Activated CD4-positive, alpha-beta T cell treated with anti-CD3 and anti-CD28 coated beads, Interleukin-2, amount 10 ng/mL, durations not matched to agents 24 days and 14 days (primary cell): ENCODE measurements at places on chromosomes 6 and 20.

DNA sequence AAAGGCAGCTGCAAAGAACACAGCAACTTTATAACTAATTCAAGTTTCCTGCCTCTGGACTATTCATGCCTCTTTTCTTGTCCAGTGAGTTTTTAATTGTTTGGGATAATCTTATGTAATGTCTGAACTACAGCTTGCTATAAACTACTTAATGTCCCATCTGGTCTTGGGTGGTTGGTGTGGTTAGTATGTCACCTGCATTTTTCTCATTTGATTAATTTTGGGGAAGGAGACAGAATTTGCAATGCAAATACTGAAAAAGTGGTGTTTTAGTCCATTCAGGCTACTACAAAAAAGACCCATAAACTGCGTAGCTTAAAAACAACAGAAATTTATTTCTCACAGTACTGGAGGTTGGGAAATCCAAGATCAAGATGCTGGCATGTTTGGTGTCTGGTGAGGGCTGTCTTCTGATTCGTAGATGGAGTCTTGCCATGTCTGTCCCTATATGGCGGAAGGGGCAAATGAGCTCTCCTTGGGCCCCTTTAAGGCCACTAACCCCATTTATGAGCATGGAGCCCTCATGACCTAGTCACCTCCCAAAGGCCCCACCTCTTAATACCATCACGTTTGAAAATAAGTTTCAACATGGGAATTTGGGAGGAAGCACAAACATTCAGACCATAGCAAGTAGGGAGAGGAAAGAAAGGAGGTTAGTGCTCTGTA is 22.4 kb downstream of the RNF8 start:
- no peaks in the 10 kb centered on the region for H3K27me3 ChIP-seq
- DNase-seq = no peak
- H3K36me3 ChIP-seq = peaks cover 34% of the 10 kb centered on the region
- no peak overlapping the region for H3K27ac ChIP-seq
- no peak overlapping the region for H3K4me3 ChIP-seq

DNA sequence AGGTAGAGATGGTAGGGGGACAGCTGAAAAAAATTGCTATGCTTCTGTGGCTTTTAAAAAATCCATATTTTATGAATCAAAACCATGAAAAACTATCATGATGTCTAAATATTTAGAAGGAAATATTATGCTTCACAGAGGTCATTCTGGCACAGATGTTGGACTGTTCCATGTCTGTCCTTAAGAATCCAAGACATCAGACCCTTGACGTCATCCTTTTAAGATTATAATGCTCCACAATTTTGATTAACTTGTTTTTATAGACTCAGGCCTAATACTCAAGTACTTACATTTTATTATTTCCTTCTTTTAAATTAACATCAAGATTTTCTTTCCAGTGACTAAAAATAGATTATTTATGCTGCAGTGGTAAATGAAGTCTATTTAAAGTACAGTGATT is 29.7 kb downstream of the FILIP1 start:
- no peak for DNase-seq
- no peaks in the 10 kb centered on the region for H3K36me3 ChIP-seq
- no peak overlapping the region for H3K4me3 ChIP-seq
- H3K27me3 ChIP-seq = peaks cover 10% of the 10 kb centered on the region
- H3K27ac ChIP-seq = no peak overlapping the region

- no peak for DNase-seq
- peaks cover 2% of the 10 kb centered on the region for H3K27me3 ChIP-seq
- no peaks in the 10 kb centered on the region for H3K36me3 ChIP-seq
- no peak overlapping the region for H3K4me3 ChIP-seq
- peaks cover 17% of the 10 kb centered on the region for H3K4me1 ChIP-seq
- no peak overlapping the region for H3K27ac ChIP-seq
These were observed 266.3 kb downstream of the CDC5L start for GRCh38 chr6:44653761-44654218.

- H3K36me3 ChIP-seq = no peaks in the 10 kb centered on the region
- no peak for DNase-seq
- H3K27ac ChIP-seq = no peak overlapping the region
- peaks cover 3% of the 10 kb centered on the region for H3K27me3 ChIP-seq
- no peak overlapping the region for H3K4me3 ChIP-seq
These were observed 138.9 kb upstream of the TMEM170B start for GRCh38 chr6:11398451-11399326.

GRCh38 chr20:33475381-33476152 is 14.3 kb upstream of the CBFA2T2 start:
- no peak for DNase-seq
- H3K36me3 ChIP-seq = no peaks in the 10 kb centered on the region
- H3K27me3 ChIP-seq = peaks cover 4% of the 10 kb centered on the region
- no peak overlapping the region for H3K27ac ChIP-seq

- DNase-seq = no peak
- no peaks in the 10 kb centered on the region for H3K4me1 ChIP-seq
- peaks cover 27% of the 10 kb centered on the region for H3K27me3 ChIP-seq
- H3K27ac ChIP-seq = no peak overlapping the region
- no peak overlapping the region for H3K4me3 ChIP-seq
These were observed 8.0 kb upstream of the PMEPA1 start for GRCh38 chr20:57717797-57718196.

GRCh38 chr6:115058414-115059211 is 715.8 kb upstream of the HS3ST5 start:
- no peak overlapping the region for H3K4me3 ChIP-seq
- no peaks in the 10 kb centered on the region for H3K4me1 ChIP-seq
- H3K27me3 ChIP-seq = no peaks in the 10 kb centered on the region
- no peaks in the 10 kb centered on the region for H3K36me3 ChIP-seq
- H3K27ac ChIP-seq = no peak overlapping the region
- no peak for DNase-seq

- no peaks in the 10 kb centered on the region for H3K36me3 ChIP-seq
- H3K4me1 ChIP-seq = peaks cover 13% of the 10 kb centered on the region
- no peak overlapping the region for H3K27ac ChIP-seq
- no peak overlapping the region for H3K4me3 ChIP-seq
- H3K27me3 ChIP-seq = peaks cover 50% of the 10 kb centered on the region
These were observed 20.3 kb downstream of the MUCL3 start for GRCh38 chr6:30960907-30961673.

GRCh38 chr6:111805511-111806164 is 67.6 kb downstream of the FYN start:
- H3K4me1 ChIP-seq = peaks cover 86% of the 10 kb centered on the region
- peak overlapping the region; percentile 99 for H3K27ac ChIP-seq
- H3K4me3 ChIP-seq = peak overlapping the region; percentile 82
- no peaks in the 10 kb centered on the region for H3K27me3 ChIP-seq
- H3K36me3 ChIP-seq = peaks cover 60% of the 10 kb centered on the region
- DNase-seq = peak; percentile 80

DNA sequence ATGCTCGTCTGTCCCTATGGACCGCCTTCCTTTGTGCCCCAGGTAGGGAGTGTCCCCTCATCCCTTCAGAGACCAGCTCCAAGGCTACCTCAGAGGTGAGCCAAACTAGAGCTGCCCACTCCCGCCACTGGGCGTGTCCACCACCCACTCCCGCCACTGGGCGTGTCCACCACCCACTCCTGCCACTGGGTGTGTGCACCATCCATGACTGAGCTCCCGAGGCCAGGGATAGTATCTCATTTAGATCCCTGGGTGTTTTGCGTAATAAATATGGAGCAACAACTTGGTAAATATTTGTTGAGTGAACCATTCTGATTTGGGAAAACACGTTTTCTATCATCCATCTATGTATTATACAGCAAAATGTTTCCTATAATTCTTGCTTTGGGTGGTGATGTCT is 68.8 kb downstream of the ZBTB2 start:
- H3K27me3 ChIP-seq = peaks cover 45% of the 10 kb centered on the region
- H3K4me1 ChIP-seq = peaks cover 17% of the 10 kb centered on the region
- no peak overlapping the region for H3K4me3 ChIP-seq
- no peak overlapping the region for H3K27ac ChIP-seq
- DNase-seq = no peak

GRCh38 chr20:29790510-29790909 is 1467.0 kb upstream of the DEFB115 start:
- no peak overlapping the region for H3K4me3 ChIP-seq
- DNase-seq = no peak
- no peaks in the 10 kb centered on the region for H3K27me3 ChIP-seq
- H3K36me3 ChIP-seq = no peaks in the 10 kb centered on the region
- no peak overlapping the region for H3K27ac ChIP-seq

DNA sequence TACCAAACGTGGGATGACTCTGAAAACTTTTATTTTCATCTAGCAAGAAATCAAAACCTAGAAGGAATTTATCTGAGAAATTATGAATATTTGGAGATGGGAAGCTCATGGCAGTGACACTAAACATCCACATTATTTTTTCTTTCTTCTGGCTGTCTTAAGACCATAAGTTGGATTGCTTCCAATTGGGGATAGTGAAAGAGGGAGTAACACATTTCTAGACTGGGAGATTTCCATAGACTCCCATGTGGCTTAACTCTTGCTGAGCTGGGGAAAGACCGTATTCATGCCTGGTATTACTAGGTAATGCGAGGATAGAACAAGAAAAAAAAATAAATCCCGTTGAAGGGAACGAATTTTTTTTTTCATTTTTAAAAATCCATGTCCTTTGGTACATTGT is 120.0 kb downstream of the UTRN start:
- peaks cover 36% of the 10 kb centered on the region for H3K36me3 ChIP-seq
- no peak overlapping the region for H3K4me3 ChIP-seq
- H3K4me1 ChIP-seq = peaks cover 10% of the 10 kb centered on the region

DNA sequence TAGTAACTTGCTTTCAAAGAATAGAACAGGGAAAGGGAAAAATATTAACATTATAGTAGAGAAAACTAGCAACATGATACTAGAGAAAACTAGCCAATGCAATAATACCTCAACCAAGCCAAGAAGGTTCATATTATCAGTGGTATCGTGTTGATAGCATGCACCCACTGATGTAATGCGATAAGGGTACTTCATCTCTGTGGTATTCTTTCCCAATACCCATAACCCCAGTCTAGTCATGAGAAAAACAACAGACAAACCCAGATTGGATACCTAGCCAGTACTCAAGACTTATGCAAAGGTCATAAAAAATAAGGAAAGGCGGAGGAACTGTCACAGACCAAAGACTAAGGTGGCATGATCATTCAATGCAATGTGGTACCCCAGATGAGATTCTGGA is 21.0 kb downstream of the BLOC1S5 start:
- H3K27me3 ChIP-seq = no peaks in the 10 kb centered on the region
- DNase-seq = no peak
- peaks cover 45% of the 10 kb centered on the region for H3K36me3 ChIP-seq
- H3K27ac ChIP-seq = no peak overlapping the region

DNA sequence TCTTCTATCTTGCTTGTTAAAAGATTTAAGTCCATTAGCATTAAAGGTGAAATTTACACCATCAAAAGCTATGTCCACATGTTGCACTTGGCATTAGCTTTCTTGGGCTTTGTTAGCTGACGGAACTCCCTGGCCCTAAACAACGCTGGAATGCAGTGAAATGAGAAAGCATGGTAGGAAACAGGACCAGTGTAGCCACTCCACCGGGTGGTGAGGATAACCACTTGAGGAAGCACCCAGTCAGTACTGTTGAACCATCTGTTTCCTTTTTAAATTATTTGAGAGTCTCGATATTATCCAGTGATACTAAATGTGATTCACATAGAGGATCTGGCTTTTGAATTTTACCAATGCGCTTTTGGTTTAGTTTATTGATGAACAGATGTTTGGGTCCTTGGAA is 374.9 kb upstream of the NOX3 start:
- no peak for DNase-seq
- no peaks in the 10 kb centered on the region for H3K4me1 ChIP-seq
- no peaks in the 10 kb centered on the region for H3K36me3 ChIP-seq
- no peak overlapping the region for H3K27ac ChIP-seq
- H3K4me3 ChIP-seq = no peak overlapping the region

DNA sequence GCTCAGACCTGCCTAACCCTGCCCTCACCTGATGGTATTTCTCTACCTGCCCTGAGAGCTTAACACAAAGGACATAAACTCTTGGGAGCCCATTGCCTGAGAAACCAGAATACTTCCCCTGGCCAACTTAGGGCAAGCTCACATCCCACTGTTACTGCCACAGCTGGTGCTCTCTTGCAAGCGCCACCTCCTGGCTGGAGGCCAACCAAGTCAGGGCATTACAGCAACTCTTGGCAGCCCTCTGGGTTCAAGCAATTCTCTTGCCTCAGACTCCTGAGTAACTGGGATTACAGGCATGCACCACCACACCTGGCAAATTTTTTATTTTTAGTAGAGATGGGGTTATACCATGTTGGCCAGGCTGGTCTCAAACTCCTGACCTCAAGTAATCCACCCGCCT is 70.1 kb downstream of the HECA start:
- no peak overlapping the region for H3K27ac ChIP-seq
- H3K4me1 ChIP-seq = no peaks in the 10 kb centered on the region
- H3K36me3 ChIP-seq = peaks cover 16% of the 10 kb centered on the region
- no peaks in the 10 kb centered on the region for H3K27me3 ChIP-seq
- no peak overlapping the region for H3K4me3 ChIP-seq

GRCh38 chr6:156250593-156250992 is 526.6 kb upstream of the ARID1B start:
- H3K27ac ChIP-seq = peak overlapping the region; percentile 31
- DNase-seq = no peak
- peak overlapping the region; percentile 23 for H3K4me3 ChIP-seq
- H3K4me1 ChIP-seq = peaks cover 10% of the 10 kb centered on the region
- H3K27me3 ChIP-seq = no peaks in the 10 kb centered on the region
- peaks cover 6% of the 10 kb centered on the region for H3K36me3 ChIP-seq

GRCh38 chr6:122789182-122790027 is at the start of gene SMPDL3A:
SMPDL3A (plus strand) TSS chr6:122789258; CDS start chr6:122789347, 89 bp downstream.
- H3K36me3 ChIP-seq = peaks cover 2% of the 10 kb centered on the region
- H3K27ac ChIP-seq = peak within 1 kb of the TSS; percentile 84
- peak within 1 kb of the TSS; percentile 91 for H3K4me3 ChIP-seq
- peak; percentile 74 for DNase-seq
- peaks cover 64% of the 10 kb centered on the region for H3K27me3 ChIP-seq

GRCh38 chr20:35042268-35042667 is 50.3 kb downstream of the TRPC4AP start:
- H3K4me1 ChIP-seq = peaks cover 10% of the 10 kb centered on the region
- H3K36me3 ChIP-seq = peaks cover 41% of the 10 kb centered on the region
- H3K27me3 ChIP-seq = no peaks in the 10 kb centered on the region
- no peak overlapping the region for H3K27ac ChIP-seq
- no peak for DNase-seq

- H3K36me3 ChIP-seq = no peaks in the 10 kb centered on the region
- H3K4me1 ChIP-seq = no peaks in the 10 kb centered on the region
- no peak overlapping the region for H3K27ac ChIP-seq
- no peak for DNase-seq
These were observed 10.5 kb upstream of the RAMACL start for GRCh38 chr6:166596776-166597507.

GRCh38 chr20:63101781-63102720 is 95.3 kb upstream of the BHLHE23 start:
- no peaks in the 10 kb centered on the region for H3K36me3 ChIP-seq
- peaks cover 2% of the 10 kb centered on the region for H3K27me3 ChIP-seq
- H3K27ac ChIP-seq = peak overlapping the region; percentile 88
- peak overlapping the region; percentile 86 for H3K4me3 ChIP-seq

DNA sequence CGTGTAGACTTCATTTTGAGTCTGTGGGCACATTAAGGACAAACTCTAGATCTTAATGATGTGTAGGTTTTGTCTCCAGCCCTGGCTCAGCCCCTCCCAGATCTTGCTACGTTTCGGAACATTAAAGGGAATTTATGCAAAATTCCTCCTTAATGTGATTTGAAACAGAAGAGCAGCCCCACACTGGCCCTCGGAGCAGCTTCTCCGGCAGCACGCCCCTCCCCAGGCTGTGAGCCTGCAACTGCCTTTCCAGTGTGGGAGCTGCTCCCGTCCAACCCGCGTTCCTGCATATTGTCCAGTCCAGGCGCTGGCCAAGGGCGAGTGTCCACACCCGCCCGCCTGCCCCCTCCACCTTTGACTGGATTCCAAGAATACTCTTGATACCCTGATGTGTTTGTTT is 257.2 kb downstream of the TAF4 start:
- DNase-seq = no peak
- no peak overlapping the region for H3K27ac ChIP-seq
- H3K4me1 ChIP-seq = no peaks in the 10 kb centered on the region
- H3K36me3 ChIP-seq = no peaks in the 10 kb centered on the region
- H3K27me3 ChIP-seq = no peaks in the 10 kb centered on the region
